ENCODE measurements at places on chromosomes 16 and 17.

- DNase-seq, result peak; percentile 82
Measured at GRCh38 chr17:44221084-44221861, 1.8 kb upstream of the UBTF start.

- no peak for DNase-seq
Measured at GRCh38 chr16:51355875-51356274, 204.8 kb upstream of the SALL1 start.

DNA sequence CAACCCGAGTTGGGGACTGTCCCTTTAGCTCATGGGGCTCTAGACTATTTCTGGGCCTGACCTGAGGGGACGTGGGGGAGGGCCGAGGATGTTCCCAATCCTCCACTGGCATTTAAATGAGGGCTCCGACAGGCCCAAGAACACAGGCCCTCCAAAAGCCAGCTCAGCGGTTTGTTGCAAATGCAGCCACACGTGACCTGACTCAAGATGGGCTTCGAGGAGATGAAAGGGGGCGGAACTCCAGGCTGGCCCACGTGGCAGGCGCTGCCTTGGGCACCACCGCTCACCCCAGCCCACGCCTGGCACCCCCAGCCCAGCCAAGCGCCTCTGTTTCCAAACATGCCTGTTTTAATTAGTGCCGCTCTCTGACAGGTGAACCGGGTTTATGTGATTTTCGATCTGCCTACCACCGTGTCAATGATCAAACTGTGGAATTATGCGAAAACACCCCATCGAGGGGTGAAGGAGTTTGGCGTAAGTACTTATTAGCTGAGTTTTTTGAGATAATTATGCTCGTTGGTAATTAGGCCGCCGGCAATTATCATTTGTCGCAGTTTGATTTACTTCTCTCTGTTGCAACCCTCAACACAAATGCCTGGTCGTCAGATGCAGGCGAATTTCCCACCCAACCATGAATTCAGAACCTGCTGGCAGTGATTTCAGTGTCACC is 226.7 kb downstream of the KATNIP start:
- DNase-seq, result no peak

DNA sequence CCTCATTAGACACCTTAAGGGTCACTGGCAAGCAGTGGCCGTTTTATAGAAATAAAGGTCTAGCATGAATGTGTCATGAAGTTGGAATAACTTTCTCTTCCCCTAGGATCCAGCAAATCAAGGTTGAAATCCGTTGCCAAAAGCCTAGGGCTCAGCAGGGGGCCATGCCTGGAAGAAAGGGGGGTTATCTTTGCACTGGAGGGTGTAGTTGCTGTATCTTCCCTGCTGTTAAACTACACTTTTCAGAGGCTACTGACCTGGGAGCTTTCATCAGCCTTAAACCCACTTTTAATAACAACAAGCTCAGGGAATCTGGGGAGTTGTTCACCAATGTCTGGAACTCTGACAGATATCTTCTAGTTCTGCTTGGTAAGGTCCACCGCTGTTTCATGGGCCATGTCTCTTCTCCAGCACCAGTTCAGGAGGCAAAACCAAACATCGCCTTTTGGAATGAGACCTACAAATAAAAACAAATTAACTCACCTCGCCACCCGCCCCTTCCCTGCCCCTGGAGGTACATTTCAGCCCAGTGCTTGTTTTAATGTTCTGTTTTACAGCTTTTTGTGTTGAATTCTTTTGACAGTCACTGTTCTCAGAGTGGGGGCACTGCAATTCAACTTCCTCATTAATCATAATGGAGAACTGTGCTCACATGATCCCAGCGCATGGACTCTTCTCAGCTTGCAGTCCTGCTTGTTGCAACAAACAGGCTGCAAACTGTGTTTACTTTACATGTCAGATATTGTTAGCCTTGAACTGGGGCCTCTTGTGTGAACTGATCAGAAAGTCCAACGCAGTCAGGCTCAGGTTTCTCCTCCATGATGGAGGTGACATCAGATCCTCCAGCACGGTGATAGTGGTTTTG is 508.7 kb downstream of the KCNJ2 start:
- no peak for DNase-seq

DNA sequence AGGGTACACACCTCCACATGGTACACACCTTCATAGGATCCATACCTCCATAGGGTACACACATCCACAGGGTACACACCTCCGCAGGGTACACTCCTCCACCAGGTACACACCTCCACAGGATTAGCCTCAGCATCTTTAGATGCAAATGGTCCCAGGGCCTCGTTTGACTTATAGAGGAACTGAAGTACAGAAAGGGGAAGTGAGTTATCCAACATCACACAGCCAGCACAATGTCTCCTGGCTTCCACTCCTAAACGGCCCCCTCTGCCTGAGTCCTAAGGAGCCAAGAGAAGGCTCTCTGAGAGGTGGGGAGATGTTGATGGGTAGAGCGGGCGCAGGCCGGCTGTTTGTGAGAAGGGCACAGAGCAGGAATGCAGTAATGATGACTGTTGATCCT is 12.0 kb downstream of the FOXN1 start:
- DNase-seq, result no peak

DNA sequence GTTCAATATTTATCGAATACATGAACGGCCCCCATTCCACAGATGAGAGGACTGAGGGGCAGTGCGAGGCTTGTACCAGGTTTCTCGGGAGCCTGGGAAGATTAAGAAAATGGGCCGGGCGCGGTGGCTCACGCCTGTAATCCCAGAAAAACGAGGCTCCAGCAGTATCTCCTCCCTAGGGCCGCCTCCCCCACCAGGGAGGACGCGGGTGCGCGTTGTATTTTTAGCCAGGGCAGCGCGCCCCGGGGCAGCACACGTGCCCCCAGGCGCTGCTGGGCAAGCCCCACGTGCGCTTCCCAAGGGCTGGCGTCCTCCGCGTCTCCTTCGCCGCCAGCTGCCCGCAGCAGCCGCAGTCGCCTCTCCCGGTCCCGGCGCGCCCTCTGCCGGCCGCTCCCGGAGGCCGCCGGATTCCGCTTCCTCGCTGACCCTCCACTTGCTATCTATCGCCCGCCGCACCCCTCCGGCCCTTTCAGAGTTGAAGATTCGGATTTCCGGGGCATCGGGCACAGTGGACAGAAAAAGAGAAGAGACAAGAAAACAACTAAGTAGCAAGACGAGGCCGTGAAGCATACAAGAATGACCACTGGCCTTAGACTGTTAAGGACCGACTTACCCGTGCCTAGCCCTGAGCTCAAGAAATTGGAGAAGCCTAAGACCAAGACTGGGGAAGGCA is 1.9 kb upstream of the YBX2 start:
- DNase-seq, result peak; percentile 78

DNA sequence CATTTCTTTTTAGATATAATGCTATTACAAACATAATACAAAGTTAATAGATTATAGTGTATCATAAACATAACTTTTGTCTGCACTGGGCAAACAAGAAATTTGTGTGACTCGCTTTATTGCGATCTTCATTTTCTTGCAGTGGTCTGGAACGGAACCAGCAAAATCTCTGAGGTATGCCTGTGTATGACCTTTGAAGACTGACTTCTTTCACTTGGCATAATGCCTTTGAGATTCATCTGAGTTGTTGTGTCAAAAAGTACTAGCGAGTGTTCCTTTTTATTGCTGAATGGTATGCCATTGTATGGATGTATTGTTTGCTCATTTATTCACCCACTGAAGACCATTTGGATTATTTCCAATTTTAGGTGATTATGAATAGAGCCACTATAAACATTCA is 69.2 kb downstream of the TANC2 start:
- DNase-seq, result no peak

GRCh38 chr16:8717892-8718415 is 43.5 kb downstream of the ABAT start:
- no peak for DNase-seq

DNA sequence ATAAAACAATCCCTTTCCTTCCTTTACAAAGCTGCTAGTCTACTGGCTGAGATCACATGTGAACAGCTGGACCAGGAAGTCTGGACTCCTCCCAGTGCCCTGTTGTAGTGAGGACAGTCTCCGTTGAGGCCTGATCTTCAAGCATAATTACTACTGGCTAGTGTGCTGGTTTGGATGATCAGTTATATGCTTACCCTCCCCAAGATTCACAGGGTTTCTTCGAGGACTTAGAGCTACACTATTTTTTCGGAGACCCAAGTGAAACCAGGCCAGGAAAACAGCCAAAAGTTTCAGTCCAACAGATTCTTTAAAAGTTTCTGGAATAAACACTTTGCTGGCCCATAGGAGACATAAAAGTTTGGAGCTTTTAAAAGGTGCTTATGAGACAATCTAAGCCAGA is 194.9 kb upstream of the CDH11 start:
- DNase-seq, result no peak

GRCh38 chr17:49069585-49070273 is 62.8 kb upstream of the B4GALNT2 start:
- no peak for DNase-seq

GRCh38 chr16:56795011-56795410 is 65.1 kb downstream of the NUP93 start:
- DNase-seq, result no peak

Measured in renal pelvis (tissue), 12 donors.